ENCODE measurements at places on chromosomes 11 and 22.
A peak's percentile ranks its signal among the peaks of the same experiment; 100 is the strongest.

- no peak for DNase-seq
Observed at GRCh38 chr11:82906236-82906635, 4.7 kb downstream of the DDIAS start.

- no peak for DNase-seq
Observed at GRCh38 chr11:66970371-66970806, 4.7 kb upstream of the C11orf86 start.

- no peak for DNase-seq
Observed at GRCh38 chr22:39991159-39991860, 3.4 kb upstream of the FAM83F start.

- DNase-seq = no peak
Observed at GRCh38 chr11:4090258-4090657, 4.3 kb upstream of the RRM1 start.

DNA sequence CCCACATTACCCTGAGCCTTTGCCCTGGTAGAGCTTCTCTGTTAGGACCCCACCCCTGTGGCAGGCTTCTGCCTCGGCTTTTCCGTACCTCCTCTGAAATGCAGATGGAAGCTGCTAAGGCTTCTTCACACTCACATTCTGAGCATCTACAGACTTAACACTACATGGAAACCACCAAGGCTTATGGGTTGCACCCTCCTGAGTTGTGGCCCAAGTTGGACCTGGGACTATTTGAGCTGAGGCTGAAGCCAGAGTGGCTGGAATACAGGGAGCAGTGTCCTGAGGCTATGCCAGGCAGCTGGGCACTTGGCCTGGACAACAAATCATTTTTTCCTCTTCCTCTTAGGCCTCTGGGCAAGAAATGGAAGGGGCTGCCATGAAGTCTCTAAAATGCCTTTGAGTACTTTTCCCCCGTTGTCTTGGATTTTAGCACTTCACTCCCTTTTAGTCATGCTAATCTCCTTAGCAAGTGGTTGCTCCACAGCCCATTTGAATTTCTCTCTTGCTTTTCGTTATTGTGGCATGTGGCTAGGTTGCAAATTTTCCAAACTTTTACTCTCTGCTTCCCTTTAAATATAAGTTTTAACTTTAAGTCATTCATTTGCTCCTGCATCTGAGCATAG lies 114.8 kb upstream of the FIBIN start:
- no peak for DNase-seq

DNA sequence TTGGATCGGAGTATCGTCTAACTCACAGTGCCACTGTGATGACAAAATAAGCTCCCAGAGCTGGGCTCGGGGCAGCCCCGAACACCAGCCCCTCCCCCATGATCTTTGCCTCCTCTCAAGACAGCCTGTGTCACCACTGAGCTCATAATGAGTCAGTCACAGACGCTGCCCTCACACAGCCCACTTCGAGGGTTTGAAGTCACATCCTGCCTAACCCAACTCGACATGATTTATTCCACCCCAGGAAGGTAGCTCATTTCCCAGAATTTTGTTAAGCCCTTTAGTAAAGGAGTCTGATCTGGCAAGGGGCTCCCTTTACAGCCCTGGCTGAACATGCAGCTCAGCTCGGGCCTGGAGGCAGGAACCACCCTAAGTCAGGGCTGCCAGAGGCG lies 22.8 kb downstream of the MYH9 start:
- DNase-seq = peak; percentile 76

DNA sequence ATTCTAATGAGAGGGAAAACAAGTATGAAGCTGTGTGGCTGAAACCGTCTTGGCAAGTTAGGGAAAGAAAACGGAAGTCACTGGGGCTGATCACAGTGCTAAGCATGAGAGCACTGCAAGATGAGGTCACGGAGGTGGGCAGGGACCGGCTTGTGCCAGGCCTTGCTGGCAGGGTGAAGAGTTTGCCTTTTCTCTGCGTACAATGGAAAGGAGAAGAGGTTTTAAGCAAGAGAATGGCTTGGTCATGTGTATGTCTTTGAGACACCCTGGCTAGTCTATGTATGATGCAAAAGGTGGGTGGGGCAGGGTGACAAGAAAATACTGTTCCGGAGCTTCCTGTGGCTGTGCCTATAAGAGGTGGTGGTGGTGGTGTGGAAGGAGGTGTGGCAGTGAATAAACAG lies 567.9 kb downstream of the NTM start:
- DNase-seq = no peak

DNA sequence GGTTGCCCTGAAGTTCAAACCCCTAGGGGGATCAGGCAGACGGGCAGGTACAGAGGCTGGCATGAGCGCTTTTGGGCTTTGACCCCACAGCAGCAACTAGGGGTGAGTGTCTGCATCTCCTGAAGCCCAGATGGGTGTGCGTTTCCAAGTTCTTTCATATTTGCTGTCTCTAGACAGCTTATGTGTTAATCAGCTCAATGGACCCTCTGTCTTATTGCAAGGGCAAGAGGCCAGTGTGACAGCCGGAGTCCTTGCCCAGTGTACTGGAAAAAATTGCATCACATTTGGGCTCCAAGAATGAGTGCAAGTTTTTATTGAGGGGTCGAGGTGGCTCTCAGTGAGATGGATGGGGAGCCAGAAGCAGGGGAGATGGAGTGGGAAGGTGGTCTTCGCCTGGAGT lies 1863.7 kb upstream of the RAG2 start:
- no peak for DNase-seq

DNA sequence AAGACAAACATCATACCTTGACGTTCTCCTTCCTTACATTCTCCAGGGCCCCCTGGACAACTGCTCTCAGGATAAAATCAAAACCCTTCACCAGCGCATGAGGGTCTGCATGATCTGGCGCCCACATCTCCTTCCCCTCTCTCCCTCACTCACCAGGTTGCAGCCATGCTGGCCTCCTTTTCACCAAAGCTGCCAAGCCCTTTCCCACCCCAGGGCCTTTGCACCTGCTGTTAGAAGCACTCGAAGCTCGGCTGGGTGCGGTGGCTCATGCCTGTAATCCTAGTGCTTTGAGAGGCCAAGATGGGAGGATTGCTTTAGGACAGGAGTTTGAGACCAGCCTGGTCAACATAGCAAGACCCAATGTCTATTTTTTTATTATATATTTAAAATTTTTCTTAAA lies 56.1 kb upstream of the NUP50 start:
- no peak for DNase-seq

- no peak for DNase-seq
Observed at GRCh38 chr11:14973621-14974514, 1.7 kb upstream of the CALCA start.

DNA sequence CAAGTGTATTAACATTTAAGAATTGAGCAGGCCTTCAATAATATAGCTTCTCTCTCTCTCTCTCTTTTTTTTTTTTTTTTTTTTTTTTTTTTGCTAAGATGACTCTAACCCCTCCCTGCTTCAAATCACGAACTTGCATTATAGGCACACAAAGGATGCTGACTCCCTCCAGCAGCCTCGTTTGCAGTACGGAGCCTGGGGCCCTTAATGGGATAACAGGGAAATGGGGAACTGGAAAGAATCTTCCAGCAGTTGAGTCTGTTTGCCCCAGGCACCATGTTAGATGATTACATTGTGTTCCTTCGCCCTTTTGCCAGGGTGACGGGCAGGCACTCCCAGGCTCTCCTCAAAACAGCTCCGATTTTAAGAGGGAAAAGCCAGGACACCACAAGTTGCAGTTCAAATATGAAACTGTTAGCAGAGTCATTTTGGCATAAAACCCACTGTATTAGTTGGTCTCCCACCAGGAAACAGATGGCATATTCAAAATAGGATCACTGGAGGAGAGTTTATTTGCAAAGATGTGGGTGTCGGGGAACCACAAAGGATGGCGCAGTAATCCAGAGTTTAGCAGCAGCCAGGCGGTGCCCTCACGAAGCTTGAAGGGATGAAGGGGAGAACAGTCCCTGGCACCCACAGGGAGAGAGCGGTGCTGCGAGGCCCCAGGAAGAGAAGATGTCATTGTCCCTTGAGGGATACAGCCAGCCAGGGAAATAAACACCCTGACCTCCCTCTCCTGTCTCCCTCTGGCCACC lies 26.5 kb upstream of the TREH start:
- no peak for DNase-seq

- DNase-seq = no peak
Observed at GRCh38 chr11:96074551-96075310, 150.8 kb upstream of the MTMR2 start.

GRCh38 chr11:2084721-2085120 lies 54.5 kb downstream of the IGF2 start:
- no peak for DNase-seq

GRCh38 chr11:11615086-11615485 lies 6.7 kb downstream of the GALNT18 start:
- no peak for DNase-seq

GRCh38 chr22:46521994-46522393 lies 15.4 kb downstream of the CELSR1 start:
- DNase-seq = no peak
